ENCODE measurements at places on chromosomes 13 and 19.

- DNase-seq: no peak
Measured at GRCh38 chr19:32921624-32922023, 50.1 kb downstream of the CEP89 start.

DNA sequence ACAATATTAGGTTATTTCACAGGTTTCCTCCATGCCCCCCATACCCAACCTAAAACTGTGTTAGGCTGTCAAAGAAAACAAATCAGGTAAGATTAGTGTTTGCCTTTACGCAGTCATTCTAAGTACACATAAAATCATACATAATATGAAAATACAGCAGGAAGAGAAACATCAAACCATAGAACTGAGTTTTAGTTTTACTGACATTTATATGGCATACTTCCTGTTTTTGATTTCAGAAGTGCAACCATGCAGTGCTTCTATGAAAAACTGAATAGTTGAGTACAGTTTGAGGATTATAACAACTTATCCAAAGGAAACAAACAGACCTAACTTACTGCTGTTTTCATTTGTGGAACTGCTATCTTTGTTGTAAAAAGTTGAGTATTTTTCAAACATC lies 91.3 kb downstream of the KCNRG start:
- DNase-seq: no peak

- no peak for DNase-seq
Measured at GRCh38 chr13:62678039-62678438, 1262.4 kb upstream of the PCDH20 start.

GRCh38 chr13:46124967-46125933 lies 20.4 kb upstream of the CPB2 start:
- DNase-seq: no peak

- DNase-seq: no peak
Measured at GRCh38 chr13:91052876-91053275, 294.6 kb upstream of the MIR17HG start.

DNA sequence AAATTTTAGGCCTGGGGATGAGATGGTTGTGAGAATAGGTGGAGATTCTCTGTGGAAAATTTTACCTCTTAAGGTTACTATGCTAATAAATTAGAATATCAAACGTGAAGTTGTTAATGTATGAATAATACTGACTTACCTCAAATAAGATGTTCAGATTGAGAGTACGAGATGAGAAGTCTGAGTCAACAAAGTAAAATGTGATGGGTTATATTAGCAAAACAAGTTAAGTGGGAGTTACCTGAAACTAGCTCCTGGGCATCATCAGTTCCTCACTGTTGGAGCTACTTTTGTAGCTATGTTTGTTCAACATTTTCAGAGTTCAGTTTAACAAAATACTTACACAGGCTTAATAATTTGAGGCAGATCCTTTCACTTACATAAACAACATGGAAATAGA lies 108.6 kb downstream of the PIBF1 start:
- DNase-seq: peak; percentile 28

- DNase-seq: no peak
Measured at GRCh38 chr13:19985219-19985556, 26.7 kb downstream of the ZMYM2 start.

DNA sequence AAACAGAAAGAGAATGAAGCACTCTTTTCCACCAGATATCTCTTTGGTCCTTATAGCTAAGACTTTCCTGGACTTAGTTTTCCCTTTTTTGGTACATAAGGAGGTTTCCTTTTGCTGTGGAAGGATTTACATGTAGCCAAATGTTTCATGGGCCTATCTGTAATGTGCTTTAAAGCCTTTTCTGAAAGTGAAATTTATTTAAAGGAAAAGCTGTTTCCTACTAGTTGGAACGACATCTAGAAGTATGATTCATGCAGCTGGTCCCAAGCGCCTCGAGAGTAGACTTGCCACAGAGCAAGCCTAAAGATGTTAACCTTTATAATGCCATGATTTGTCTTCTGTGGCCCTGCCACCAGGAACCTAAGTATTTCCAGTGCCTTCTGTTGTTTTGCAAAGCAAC lies 390.3 kb downstream of the DLEU7 start:
- DNase-seq: peak; percentile 31

DNA sequence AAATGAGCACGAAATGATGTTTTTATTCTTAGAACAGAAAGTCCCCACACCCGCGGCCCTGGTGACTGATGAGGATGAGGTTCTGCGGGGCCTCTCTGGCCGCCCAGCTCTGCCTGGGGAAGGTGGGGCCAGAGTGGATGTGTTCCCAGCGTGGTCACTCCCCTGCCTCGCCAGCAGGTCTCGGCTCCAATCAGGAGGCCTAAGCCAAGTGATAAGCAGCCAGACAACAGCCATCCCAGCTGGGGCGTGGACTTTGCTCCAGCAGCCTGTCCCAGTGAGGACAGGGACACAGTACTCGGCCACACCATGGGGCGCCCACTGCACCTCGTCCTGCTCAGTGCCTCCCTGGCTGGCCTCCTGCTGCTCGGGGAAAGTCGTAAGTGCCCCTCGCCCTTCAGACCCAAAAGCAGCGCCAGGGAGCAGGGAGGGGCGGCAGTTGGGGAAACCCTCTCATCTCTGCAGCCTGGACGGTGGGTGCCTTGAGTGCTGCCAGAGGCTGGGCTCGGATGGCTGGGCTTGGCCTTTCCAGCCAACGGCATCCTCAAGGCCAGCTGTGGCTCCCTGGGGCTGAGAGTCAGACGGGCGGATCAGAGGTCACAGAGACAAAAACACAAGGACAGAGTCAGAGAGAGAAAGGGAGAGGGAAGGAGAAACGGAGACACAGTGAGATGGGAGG lies at the start of gene F10:
TSS of gene F10 (plus strand) at position 250 of the 676 bp plus-strand sequence. CDS start at position 307, 57 bp downstream.
- DNase-seq: no peak

DNA sequence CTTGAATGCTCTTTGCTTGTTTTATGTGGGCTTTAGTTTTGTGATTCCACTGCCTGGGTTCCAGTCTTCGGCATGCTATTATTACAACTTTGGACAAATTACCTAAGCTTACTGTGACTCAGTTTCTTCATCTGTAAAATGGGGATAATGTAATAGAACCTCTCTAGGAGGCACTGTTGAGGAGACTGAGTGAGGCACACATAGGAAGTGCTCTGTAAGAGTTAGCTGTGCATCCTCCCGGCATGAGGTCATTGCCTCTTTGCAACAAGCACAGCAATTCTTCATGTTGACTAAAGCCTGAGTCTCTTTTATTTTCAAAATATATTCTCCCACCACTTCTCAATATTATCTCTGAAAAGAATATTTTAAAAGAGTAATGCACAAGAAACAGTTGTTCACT lies 227.4 kb downstream of the DLEU7 start:
- DNase-seq: peak; percentile 17

GRCh38 chr13:30829833-30830637 lies 76.0 kb upstream of the MEDAG start:
- DNase-seq: no peak

DNA sequence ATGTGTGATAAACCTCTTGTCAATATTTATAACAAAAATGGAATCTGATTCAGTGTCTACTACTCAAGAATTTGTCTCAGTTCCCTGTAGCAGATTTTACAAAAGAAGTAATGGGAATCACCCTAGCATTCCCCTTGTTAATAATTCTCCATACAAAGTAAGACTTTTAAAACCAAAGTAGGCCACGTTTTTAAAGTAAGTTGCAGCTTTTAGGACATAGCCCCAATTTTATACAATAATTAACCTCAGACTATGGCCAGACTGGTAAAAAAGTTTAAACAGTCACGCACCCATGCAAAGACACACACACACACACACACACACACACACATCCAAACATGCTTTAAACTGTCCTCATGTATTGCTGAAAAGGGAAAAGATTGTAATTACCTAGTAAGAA lies 589.9 kb downstream of the PCDH9 start:
- DNase-seq: no peak
